Heart right ventricle (tissue), 16 donors: ENCODE measurements at places on chromosomes 7 and 10. TPM values are rescaled to one million over a fixed set of nuclear protein-coding genes. Genes with fewer than 3 reads are reported as not detected.

GRCh38 chr7:2708041-2708440 is 20.0 kb downstream of the AMZ1 start:
- no peaks in the 10 kb centered on the region for H3K27me3 ChIP-seq
- H3K36me3 ChIP-seq = no peaks in the 10 kb centered on the region
- no peak for DNase-seq
- H3K4me3 ChIP-seq = no peak overlapping the region

DNA sequence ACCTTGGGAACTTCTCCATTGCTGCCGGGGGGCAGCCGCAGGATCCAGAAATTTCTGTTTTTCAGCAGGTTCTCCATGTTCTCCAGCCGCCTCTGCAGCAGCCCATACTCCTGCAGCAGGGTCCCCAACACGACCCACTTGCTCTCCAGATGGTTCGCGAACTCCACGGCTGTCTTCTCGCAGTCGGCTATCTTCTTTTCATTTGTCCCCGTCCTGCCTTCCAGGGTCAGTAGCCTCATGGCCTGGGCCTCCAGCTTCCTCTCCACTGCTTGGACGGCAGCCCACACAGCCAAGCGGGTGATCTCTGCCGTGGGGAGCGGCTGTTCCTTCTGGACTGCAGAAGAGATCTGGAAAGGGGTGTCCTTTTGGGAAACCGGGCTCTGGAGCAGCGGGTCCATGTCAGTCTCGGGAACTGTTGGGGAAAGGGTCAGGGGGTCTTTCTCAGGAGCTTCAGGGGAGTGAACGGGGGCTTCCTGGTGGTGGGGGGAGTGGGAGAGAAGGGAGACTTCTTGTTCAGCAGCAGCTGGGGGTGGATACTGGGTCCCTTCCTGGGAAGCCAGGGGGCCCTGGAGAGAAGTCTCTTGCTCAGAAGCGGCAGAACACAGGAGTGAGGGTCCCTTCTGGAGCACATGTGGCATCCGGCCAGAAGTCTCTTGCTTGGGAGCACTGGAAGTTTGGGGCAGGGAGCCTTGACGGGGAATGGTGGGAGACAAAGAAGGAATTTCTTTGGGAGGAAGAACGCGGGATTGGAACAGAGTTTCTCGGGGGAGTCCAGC is 5.5 kb downstream of the ZNF777 start:
- no peak overlapping the region for H3K4me3 ChIP-seq
- peaks cover 61% of the 10 kb centered on the region for H3K36me3 ChIP-seq
- no peaks in the 10 kb centered on the region for H3K27me3 ChIP-seq
- H3K27ac ChIP-seq = no peak overlapping the region

- H3K27me3 ChIP-seq = no peaks in the 10 kb centered on the region
- H3K36me3 ChIP-seq = no peaks in the 10 kb centered on the region
- no peak overlapping the region for H3K4me3 ChIP-seq
- no peak for DNase-seq
- peaks cover 17% of the 10 kb centered on the region for H3K4me1 ChIP-seq
- no peak overlapping the region for H3K27ac ChIP-seq
These were observed 58.3 kb upstream of the KDM7A start for GRCh38 chr7:140235114-140235513.

DNA sequence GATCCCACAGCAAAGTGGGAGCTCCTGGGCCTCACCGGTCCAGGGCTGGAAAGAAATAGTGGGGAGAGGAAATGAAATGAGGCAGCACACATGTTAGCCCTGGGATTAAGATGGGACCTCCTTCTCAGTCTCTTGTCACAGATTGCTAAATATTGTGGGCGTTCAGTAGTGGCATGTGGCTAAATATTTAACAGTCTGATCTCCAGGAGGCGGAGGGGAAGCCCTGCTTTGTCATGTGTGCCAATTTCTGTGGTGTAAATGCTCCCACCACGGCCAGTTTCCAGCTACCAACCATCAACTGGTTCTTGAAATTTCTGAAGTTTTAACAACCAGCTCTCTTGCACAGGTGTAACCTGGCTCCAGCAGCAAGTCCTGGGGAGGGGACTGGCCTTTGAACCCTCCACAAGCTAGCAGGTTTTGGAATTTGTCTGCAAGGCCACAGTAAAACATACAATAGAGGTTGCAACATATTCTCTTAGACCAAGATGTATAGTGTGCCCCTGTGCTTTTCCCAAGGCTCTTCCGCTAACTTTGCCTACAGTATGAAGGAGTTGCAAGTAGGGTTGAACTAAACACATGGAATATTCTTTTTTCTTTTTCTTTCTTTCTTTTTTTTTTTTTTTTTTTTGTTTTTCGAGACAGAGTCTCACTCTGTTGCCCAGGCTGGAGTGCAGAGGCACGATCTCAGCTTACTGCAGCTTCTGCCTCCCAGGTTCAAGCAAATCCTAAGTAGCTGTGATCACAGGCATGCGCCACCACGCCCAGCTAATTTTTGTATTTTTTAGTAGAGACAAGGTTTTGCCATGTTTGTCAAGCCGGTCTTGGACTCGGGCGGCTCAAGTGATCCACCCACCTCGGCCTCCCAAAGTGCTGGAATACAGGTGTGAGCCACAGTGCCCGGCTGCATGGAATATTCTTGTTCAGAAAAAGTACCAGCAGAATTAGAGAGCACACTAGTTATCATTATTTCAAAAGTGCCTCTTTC is 103.1 kb upstream of the PCBD1 start:
- DNase-seq = no peak
- H3K4me3 ChIP-seq = no peak overlapping the region
- H3K36me3 ChIP-seq = no peaks in the 10 kb centered on the region
- no peak overlapping the region for H3K27ac ChIP-seq
- no peaks in the 10 kb centered on the region for H3K4me1 ChIP-seq

GRCh38 chr7:142868188-142868985 is 13.5 kb downstream of the EPHB6 start:
- H3K4me3 ChIP-seq = no peak overlapping the region
- DNase-seq = no peak
- no peaks in the 10 kb centered on the region for H3K36me3 ChIP-seq
- H3K27ac ChIP-seq = no peak overlapping the region
- H3K4me1 ChIP-seq = no peaks in the 10 kb centered on the region

- no peak overlapping the region for H3K4me3 ChIP-seq
- peaks cover 9% of the 10 kb centered on the region for H3K27me3 ChIP-seq
- peak; percentile 7 for DNase-seq
- H3K27ac ChIP-seq = no peak overlapping the region
- no peaks in the 10 kb centered on the region for H3K4me1 ChIP-seq
- no peaks in the 10 kb centered on the region for H3K36me3 ChIP-seq
These were observed 52.3 kb upstream of the DPYSL4 start for GRCh38 chr10:132134241-132135052.

GRCh38 chr10:54065106-54065505 is 735.9 kb downstream of the PCDH15 start:
- H3K27me3 ChIP-seq = no peaks in the 10 kb centered on the region
- H3K4me1 ChIP-seq = no peaks in the 10 kb centered on the region
- no peak overlapping the region for H3K4me3 ChIP-seq
- DNase-seq = no peak
- no peaks in the 10 kb centered on the region for H3K36me3 ChIP-seq
- H3K27ac ChIP-seq = no peak overlapping the region

DNA sequence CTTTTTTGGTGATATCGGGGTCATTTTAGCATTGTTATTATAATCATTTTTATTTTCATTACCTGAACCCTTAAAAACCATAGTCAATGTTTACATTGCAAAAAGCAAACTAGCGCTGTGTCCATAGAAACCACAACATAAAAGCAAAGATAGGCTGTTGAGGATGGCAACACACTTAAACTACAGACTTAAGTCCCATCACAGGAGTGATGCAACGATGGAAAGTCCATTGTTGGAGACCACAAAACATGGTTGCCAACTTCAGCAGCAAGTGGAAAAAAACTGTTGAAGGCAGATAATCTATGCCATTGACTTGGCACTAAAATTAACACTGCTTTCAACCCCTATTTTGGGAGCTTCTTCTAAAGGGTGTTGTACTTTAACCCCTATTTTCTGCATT is 398.8 kb upstream of the IGFBP3 start:
- H3K27me3 ChIP-seq = no peaks in the 10 kb centered on the region
- H3K4me3 ChIP-seq = no peak overlapping the region
- no peaks in the 10 kb centered on the region for H3K36me3 ChIP-seq
- no peaks in the 10 kb centered on the region for H3K4me1 ChIP-seq

GRCh38 chr7:138352570-138353461 is 107.2 kb upstream of the TRIM24 start:
- no peak overlapping the region for H3K27ac ChIP-seq
- H3K4me1 ChIP-seq = no peaks in the 10 kb centered on the region
- H3K4me3 ChIP-seq = no peak overlapping the region
- no peaks in the 10 kb centered on the region for H3K27me3 ChIP-seq
- H3K36me3 ChIP-seq = no peaks in the 10 kb centered on the region

DNA sequence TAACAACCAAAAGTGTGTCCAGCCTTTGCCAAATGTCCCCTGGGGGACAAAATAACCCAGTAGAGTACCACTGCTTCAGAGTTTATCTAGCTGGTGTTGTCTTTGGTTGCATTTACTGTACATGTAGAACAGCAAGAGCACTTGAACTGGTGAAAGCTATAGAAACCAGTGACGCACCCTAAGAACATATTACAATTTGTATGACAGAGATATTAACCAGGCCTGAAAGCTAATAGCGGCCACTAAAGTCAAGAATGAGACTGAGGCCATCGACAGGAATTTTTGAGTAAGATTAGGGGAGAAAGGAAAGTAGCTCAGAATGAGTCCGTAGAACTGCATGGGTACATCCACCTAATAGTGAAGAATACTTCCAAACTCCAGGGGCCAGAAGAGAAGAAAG is 236.2 kb downstream of the MTERF1 start:
- no peak overlapping the region for H3K27ac ChIP-seq
- H3K4me1 ChIP-seq = no peaks in the 10 kb centered on the region
- H3K4me3 ChIP-seq = no peak overlapping the region
- DNase-seq = no peak

GRCh38 chr7:12386313-12386740 is 17.3 kb downstream of the VWDE start:
- DNase-seq = no peak
- H3K4me3 ChIP-seq = no peak overlapping the region
- H3K36me3 ChIP-seq = no peaks in the 10 kb centered on the region
- no peak overlapping the region for H3K27ac ChIP-seq
- H3K4me1 ChIP-seq = no peaks in the 10 kb centered on the region

- no peaks in the 10 kb centered on the region for H3K27me3 ChIP-seq
- no peaks in the 10 kb centered on the region for H3K36me3 ChIP-seq
- no peak overlapping the region for H3K4me3 ChIP-seq
- H3K27ac ChIP-seq = no peak overlapping the region
- no peak for DNase-seq
- H3K4me1 ChIP-seq = no peaks in the 10 kb centered on the region
These were observed 41.2 kb downstream of the CHCHD3 start for GRCh38 chr7:133040674-133041073.

GRCh38 chr7:141991140-141991539 is 4.5 kb upstream of the MGAM start:
- H3K27me3 ChIP-seq = no peaks in the 10 kb centered on the region
- no peak overlapping the region for H3K4me3 ChIP-seq
- H3K4me1 ChIP-seq = peaks cover 9% of the 10 kb centered on the region
- H3K27ac ChIP-seq = no peak overlapping the region
- DNase-seq = no peak

- no peaks in the 10 kb centered on the region for H3K27me3 ChIP-seq
- H3K4me3 ChIP-seq = no peak overlapping the region
- no peaks in the 10 kb centered on the region for H3K36me3 ChIP-seq
- DNase-seq = no peak
- no peaks in the 10 kb centered on the region for H3K4me1 ChIP-seq
These were observed 754.2 kb downstream of the GRID1 start for GRCh38 chr10:85612378-85612775.

GRCh38 chr10:54120806-54121205 is 680.2 kb downstream of the PCDH15 start:
- no peaks in the 10 kb centered on the region for H3K36me3 ChIP-seq
- H3K4me1 ChIP-seq = no peaks in the 10 kb centered on the region
- H3K27me3 ChIP-seq = no peaks in the 10 kb centered on the region
- H3K27ac ChIP-seq = no peak overlapping the region
- H3K4me3 ChIP-seq = no peak overlapping the region

- no peak overlapping the region for H3K4me3 ChIP-seq
- no peak for DNase-seq
- no peaks in the 10 kb centered on the region for H3K4me1 ChIP-seq
- H3K27me3 ChIP-seq = no peaks in the 10 kb centered on the region
- H3K36me3 ChIP-seq = no peaks in the 10 kb centered on the region
These were observed 23.0 kb upstream of the SNX13 start for GRCh38 chr7:17963281-17963680.

- H3K27me3 ChIP-seq = no peaks in the 10 kb centered on the region
- peaks cover 27% of the 10 kb centered on the region for H3K36me3 ChIP-seq
- H3K4me3 ChIP-seq = no peak overlapping the region
These were observed 31.4 kb upstream of the TRIM8 start for GRCh38 chr10:102612964-102613275.

GRCh38 chr10:113751181-113751732 is at the start of gene PLEKHS1:
Gene PLEKHS1, plus strand, starts transcription at chr10:113751682. Its CDS starts 3,596 bp downstream, at chr10:113755278.
- H3K4me3 ChIP-seq = no peak within 1 kb of the TSS
- no peaks in the 10 kb centered on the region for H3K36me3 ChIP-seq
- H3K4me1 ChIP-seq = no peaks in the 10 kb centered on the region
- DNase-seq = no peak

DNA sequence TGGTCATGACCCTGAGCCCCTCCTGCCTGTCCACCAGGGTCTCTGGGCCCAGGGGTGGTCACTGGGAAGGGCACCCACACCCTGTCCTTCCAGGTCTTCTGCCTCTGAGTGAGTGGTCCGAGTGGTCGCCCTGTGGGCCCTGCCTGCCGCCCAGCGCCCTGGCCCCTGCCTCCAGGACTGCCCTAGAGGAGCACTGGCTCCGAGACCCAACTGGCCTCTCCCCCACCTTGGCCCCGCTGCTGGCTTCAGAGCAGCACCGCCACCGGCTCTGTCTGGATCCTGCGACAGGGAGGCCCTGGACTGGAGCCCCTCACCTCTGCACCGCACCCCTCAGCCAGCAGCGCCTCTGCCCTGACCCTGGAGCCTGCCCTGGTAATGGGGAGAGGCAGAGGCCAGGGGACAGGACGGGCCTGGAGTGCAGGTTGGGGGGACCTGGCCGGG is 13.9 kb upstream of the ZNF862 start:
- DNase-seq = peak; percentile 10
- H3K4me1 ChIP-seq = no peaks in the 10 kb centered on the region
- H3K27ac ChIP-seq = no peak overlapping the region
- H3K27me3 ChIP-seq = no peaks in the 10 kb centered on the region
- no peaks in the 10 kb centered on the region for H3K36me3 ChIP-seq

GRCh38 chr10:75611172-75611992 is 180.0 kb downstream of the LRMDA start:
- no peak overlapping the region for H3K4me3 ChIP-seq
- DNase-seq = no peak
- H3K27me3 ChIP-seq = no peaks in the 10 kb centered on the region
- H3K27ac ChIP-seq = peak overlapping the region; percentile 20
- no peaks in the 10 kb centered on the region for H3K36me3 ChIP-seq

- H3K27me3 ChIP-seq = no peaks in the 10 kb centered on the region
- H3K4me1 ChIP-seq = peaks cover 19% of the 10 kb centered on the region
- no peak overlapping the region for H3K4me3 ChIP-seq
- no peak overlapping the region for H3K27ac ChIP-seq
- H3K36me3 ChIP-seq = no peaks in the 10 kb centered on the region
These were observed 22.7 kb downstream of the CCNY start for GRCh38 chr10:35359056-35359455.

CHAT gene
- not detected for total RNA-seq

SFXN4 gene
- total RNA-seq = 34.8 TPM

MET gene
- 11.6 TPM for total RNA-seq

NRG3 gene
- total RNA-seq = 0.09 TPM

ASAH2 gene
- 1.4 TPM for total RNA-seq

SORCS1 gene
- 0.72 TPM for total RNA-seq

GHRHR gene
- not detected for total RNA-seq
